Cardiac septum (tissue), 1 donor: ENCODE measurements at places on chromosomes 5 and 9. TPM values are rescaled to one million over a fixed set of nuclear protein-coding genes. Genes with fewer than 3 reads are reported as not detected.

The SPTAN1 gene
- 380 TPM for total RNA-seq

DNA sequence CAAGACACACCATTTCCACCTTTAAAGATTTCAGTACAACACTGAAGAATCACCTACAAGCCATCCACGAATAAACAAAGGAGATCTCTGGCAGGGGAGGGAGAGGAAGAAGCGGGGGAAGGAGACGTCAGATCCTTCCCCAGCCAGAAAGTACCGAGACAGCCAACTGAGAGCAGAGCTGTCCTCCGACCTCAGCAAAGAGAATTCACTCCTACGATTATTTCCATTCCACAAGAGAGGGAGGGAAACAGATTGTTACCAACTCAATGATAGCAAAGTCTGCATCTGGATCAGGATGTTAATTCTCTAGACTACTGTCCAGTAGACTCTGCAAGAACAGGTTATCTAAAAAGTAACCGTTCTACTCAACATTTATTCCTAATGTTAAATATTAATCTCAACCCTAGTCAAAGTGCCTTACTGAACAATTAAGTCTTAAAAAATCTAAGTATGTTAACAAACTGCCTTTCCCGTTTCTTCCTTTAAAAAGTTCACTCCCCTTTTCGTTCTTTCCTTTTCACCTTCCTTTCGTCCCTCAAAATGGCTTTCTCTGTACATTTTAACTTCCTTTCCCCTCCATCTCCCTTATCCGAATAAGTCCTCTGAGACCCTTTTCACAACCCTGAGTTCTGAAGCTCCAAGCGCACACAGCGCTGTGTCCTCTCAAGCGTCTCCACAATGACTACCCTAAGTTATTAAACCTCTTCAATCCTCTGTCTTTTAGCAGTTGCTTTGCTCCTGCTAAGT is 1.4 kb downstream of the CHD1 start:
- DNase-seq = no peak

The MLANA gene
- total RNA-seq = not detected

DNA sequence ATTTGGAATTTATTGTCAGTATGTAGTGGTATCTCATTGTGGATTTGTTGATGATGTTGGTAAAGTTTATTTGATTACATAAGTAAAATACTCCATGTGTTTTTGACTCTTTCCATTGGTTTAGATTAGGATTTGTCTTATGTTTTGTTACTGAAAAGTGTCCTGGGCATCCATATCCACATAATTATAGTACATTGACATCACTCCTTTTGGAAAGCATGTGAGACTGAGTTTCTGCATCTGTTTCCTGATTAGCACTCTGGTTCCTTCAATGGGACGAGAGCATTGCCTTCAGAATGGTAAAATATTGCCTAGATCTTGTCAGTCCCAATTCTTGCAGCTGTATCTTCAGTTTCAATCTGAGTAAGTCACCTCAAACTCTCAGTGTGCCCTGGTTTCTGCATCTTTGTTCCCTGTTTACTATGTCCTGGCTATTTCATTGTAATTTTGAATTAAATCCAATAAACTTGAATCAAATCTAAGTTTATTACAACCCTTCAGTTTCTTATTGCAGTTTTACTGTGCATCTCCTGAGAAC is 128.1 kb downstream of the FBXO38 start:
- DNase-seq = no peak

DNA sequence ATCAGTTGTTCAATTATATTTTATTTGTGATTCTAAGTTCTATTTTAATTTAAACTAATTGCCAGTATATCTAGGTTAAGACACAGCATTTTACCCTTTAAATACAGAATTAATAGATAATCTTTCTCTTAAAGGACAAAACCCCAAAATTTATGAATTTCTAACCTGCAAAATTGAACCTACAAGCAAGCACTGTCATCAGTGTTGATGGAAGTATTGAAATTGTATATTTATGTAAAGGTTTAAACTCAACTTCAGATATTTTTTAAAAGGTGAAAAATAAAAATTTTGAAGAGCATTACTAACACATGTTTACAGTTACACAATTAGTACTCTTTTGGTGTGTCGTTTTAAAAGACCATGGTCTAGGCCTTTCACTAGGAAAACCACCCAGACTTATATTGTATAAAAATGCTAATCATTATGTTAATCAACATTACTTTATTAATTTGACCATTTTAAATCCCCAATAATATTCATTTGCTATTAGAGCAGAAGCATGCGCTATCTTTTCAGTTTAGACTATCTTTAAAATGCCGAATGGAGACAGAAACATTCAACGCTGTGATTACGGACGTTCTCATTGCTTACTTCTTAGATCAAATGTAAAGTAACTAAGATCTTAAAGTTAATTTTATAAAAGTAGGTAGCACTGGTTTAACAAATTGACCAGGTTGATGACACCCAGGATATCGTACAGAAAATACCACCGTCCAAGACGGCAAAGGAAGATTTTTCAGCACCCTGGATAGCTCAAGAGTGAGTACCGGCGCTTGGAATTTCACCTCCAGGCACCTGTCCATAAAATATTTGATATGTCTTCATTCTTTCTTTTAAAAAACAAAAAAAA is 3.2 kb downstream of the OTP start:
- no peak for DNase-seq

DNA sequence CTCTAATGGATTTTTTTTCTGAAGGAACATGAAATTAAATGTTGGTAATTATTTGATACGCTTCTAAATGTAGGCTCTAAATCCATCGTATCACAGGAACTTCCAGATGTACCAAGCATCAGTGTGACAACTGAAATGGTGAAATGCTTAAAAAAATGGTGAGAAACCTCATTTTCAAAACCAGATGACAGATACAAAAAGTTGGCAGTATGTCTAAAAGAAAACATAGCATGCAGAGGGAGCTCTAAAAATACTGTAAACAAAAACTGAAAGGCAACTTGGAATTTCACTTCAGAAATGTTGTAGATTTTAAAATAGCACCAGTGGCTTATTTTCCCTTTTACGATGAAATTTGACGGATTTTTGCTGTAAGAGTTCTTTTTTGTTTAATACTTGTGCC is 1043.6 kb upstream of the WWC1 start:
- DNase-seq = no peak

GRCh38 chr5:93188876-93189485 is 392.0 kb downstream of the NR2F1-AS1 start:
- no peak for DNase-seq

The AFF4 gene
- 59.1 TPM for total RNA-seq

- no peak for DNase-seq
These were observed 44.2 kb upstream of the ITGA1 start for GRCh38 chr5:52743529-52743928.

The CCL19 gene
- 0.62 TPM for total RNA-seq

GRCh38 chr5:95727764-95728191 is 3.4 kb upstream of the RHOBTB3 start:
- no peak for DNase-seq

- DNase-seq = no peak
These were observed 511 bp downstream of the SEMA5A start for GRCh38 chr5:9545136-9545991.

DNA sequence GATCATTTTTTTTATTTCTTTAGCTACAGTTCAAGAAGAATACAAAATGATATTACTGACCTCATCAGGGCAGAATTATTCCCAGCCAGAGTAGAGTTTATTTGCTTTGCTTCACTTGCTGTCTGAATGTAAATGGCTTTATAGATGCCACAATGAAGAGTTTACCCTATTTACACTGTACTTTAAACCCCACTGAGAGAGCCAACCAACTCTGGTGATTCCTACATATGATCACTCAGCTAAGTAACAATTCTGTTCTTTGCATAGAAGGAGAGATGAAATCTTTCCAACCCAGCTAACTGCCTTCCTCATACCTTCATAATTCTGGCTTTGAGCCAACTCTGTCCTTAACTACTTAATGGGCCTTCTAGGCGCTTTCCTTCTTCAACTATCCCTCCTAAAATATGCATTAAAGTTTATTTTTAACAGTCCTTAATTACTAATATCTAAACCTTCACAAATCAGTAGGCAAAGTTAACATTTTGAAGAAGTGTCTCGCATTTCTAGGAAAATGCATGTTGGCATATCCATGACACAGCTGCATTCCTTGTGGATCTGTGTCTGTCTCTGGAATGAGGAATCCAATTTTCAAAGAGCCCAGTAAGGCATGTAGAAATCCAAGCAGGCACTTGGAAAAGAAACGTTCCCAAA is 284.8 kb upstream of the GRAMD2B start:
- DNase-seq = no peak

The SLC6A19 gene
- total RNA-seq = 0.05 TPM

The SLC22A4 gene
- 2.2 TPM for total RNA-seq

GRCh38 chr5:77076961-77077828 is 9.9 kb downstream of the ZBED3 start:
- DNase-seq = peak; percentile 92

DNA sequence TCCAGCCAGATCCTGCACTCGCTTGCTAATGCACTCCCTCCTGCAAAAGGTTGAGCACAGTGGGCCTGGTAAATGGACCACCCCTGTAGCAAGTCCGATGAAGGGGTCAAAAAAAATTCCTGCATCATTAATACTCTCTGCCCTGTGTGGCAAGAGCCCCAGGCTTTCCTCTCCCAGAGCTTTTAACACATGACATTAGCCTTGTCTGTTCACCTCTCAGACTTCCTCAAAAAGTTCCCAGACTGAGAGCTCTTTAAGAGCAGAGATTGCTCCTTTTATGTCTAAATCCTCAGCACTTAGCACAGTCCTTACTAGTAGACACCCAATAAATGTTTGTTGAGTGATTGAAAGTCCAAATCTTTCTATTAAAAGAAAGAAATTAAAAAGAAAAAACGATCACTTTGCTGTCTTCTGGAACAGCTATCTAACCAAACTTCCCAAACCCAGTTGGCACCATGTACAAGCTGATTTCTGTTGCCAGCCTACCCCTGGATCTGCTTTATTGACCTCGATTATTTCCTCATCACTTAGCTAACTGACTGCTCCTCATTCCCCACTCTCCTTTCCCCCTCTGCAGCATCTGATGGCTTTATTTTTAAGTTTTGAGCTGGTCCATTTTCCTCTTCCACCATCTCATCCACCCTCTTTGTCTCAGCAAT is 209.8 kb downstream of the ENC1 start:
- DNase-seq = no peak

DNA sequence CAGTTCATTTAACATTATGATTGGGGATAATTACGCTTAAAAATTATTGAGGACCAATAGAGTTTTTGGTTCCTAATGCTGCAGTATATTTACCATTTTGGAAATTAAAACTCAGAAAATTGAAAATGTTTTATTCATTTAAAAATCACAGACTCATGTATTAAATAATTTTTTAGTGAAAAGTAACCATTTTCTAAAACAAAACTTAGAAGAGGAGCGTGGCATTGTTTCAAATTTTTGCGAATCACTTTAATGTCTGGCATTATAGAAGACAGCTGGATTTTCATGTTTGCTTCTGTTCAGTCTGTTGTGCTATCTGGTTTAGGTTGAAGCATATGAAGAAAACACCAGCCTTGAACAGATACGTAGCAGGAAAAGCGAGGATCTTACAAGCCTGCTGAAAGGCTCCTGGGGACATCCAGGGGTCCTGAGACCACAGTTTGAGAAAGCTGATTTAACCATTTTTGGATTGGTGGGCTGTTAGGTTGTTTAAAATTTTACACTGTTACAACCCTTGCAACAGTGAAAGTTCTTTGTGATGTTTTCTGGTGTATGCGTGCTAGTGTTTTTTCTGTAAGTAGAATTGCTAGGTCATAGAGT is 1.6 kb downstream of the ZFYVE16 start:
- DNase-seq = no peak

The CENPH gene
- total RNA-seq = 2.9 TPM

- no peak for DNase-seq
These were observed 143.2 kb upstream of the VLDLR start for GRCh38 chr9:2478421-2478820.

The IL9 gene
- not detected for total RNA-seq

GRCh38 chr5:31502506-31502905 is 29.4 kb downstream of the DROSHA start:
- no peak for DNase-seq

- DNase-seq = peak; percentile 86
These were observed 111.8 kb downstream of the CARTPT start for GRCh38 chr5:71830681-71831539.

The MGAT1 gene
- total RNA-seq = 66.0 TPM

The SYK gene
- 4.7 TPM for total RNA-seq

GRCh38 chr5:97085459-97086181 is 56.8 kb downstream of the LIX1 start:
- no peak for DNase-seq

The GOLGA1 gene
- 22.1 TPM for total RNA-seq

- DNase-seq = no peak
These were observed 121.7 kb downstream of the GIN1 start for GRCh38 chr5:102998224-102998623.
